Activated CD4-positive, alpha-beta T cell treated with anti-CD3 and anti-CD28 coated beads for 24 hours (primary cell): ENCODE measurements at places on chromosomes 5 and 9.

- peak; percentile 57 for DNase-seq
These were observed 47.6 kb downstream of the THBS4 start for GRCh38 chr5:80082731-80083100.

DNA sequence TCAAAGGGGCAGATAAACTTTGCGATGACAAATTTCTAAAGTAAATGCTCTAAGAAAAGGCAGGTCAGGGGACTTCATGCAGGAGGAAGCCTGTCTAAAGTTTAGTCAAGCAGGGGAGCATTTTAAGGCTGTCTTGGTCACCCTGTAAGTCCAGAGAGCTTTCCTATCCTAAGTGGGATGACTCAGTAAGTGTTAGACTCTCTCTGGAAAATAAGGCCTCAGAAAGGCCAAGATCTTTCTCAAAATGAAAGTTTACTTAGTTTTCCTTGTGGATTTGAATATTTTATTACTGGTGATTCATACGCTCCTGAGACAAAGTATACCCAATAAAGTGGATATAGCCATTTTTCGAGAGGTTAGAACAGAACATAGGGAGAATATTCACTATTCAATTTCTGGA, 806.9 kb upstream of the CDH9 start:
- no peak for DNase-seq

GRCh38 chr5:135376961-135377624, 21.9 kb downstream of the MACROH2A1 start:
- peak; percentile 7 for DNase-seq

GRCh38 chr5:117245130-117245529, 670.5 kb upstream of the SEMA6A start:
- no peak for DNase-seq

GRCh38 chr5:176458904-176459561, 10.8 kb downstream of the FAF2 start:
- no peak for DNase-seq

DNA sequence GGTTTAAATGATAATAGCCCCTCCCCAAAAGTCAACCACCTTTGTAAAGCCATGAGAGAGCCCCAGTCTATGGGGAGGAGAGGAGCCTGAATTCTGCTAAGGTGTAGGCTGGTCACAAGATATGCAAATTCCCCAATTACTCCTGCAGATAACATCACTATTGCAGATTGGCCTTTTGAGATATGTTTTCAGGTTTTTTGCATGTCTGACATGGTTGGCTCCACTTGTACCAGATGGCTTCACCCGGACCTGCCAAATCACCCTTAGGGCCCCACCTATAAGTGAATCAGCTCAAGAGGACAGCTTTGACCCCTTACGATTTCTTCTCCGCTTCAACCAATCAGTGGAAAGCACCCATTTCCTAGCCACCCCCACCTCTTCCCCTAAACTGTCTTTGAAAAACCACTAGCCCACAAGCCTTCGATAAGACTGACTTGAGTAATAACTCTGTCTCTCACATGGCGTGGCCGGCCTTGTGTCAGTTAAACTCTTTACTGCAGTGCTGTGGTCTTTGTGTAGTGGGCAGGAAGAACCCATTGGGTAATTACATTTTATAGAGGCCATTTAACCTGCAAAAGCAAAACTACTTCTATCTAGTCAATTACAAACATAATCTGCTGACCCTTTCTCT, 69.7 kb downstream of the PRLR start:
- DNase-seq, result no peak

- no peak for DNase-seq
These were observed 57.5 kb upstream of the STK32A start for GRCh38 chr5:147177125-147177840.
